Right lung (tissue), 10 donors: ENCODE measurements at places on chromosomes 4 and X. TPM values are rescaled to one million over a fixed set of nuclear protein-coding genes. Genes with fewer than 3 reads are reported as not detected.
A peak's percentile ranks its signal among the peaks of the same experiment; 100 is the strongest.

- peak; percentile 97 for DNase-seq
Measured at GRCh38 chr4:20700007-20700761, at the start of gene PACRGL. PACRGL (plus strand) TSS chr4:20700458; CDS start chr4:20704482, 4,024 bp downstream.

DNA sequence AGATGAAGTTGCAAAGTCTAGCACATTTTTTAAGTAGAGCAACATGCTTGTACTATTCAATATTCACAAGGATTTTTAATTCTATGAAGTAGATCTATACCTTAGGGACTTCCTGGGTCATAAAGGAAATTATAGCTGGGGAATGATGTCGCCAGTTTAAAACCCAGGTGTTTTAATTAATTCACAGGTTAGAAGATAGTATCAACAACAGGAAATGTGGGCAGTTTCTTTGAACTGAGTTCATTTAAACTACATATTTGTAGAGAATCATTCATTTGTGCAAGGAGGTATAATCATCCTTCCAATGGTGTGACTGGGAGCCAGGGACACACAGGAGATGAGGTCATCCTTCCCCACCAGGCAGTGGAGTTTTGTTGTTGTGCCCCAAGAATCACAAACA lies 181.3 kb upstream of the KLF3 start:
- DNase-seq = no peak

The PRKG2 gene
- polyA plus RNA-seq = 3.8 TPM

- DNase-seq = no peak
Measured at GRCh38 chr4:128722911-128723310, 86.6 kb upstream of the JADE1 start.

- DNase-seq = no peak
Measured at GRCh38 chrX:41116948-41117347, 31.7 kb downstream of the USP9X start.

DNA sequence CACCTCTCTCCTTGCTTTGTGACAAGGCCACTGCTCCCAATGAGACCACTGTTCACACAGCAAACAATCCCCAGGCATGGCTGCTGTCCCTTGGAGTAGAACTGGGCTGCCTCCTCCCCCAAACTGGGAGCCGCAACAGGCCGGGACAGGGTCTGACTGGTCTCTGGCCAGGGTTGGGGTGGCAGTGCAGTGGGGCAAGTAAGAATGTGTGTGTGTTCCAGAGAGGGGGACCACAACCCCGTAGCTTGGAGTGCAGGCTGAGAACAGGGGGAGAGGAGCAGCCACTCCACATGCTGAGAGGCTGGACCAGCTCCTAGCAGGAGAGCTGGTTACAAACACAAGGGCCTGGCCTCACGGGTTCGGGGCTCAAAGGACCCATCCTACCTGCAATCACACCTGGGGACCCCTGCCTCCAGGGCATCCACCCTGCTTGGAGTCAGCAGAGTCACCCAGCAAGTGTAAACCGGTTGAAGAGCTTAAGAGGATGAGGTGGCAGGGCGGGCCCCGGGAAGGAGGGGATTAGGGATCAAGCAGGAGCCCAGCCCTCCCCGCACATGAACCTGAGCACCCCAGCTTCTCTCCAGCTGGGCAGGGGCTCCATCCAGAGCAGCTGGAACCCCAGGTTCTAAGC lies 3.8 kb upstream of the ZNF185 start:
- DNase-seq = no peak

The F11 gene
- polyA plus RNA-seq = 1.8 TPM

GRCh38 chr4:80201252-80202151 lies 4.2 kb downstream of the PRDM8 start:
- DNase-seq = no peak

DNA sequence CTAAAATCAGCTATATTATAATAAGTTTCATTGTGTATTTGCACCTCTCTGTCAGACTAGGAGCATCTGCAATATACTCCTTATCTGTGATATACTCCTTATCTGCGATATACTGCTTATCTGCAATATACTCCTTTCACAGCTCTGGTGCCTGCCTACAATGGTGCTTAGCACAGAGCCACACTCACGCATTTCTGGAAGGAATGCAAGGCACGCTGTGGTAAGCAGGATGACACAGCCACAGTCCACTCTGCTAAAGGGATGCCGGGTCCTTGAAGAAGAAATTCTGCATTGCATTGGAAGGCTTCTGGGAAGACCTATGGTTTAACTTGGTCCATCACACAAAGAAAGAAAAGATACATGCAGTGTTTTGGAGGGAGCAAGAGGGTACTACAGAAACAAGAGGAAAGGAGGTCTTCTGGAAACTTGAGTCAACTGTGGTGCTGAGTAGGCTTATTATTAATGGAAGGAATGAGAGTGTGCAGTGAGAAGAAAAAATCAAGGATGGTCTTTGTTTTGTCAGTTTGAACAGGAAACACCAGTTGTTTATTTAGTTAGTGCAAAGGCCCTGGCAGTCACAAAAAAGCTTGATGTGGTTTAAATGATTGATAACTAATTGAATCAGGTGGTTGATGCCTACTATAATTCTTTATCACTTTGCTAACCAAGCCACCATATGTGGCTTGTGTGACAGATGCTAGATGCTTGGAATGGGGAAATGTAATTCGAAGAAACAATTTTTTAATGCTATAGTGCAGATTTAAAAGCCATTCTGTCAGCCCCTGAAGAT lies 342.3 kb downstream of the GRXCR1 start:
- DNase-seq = no peak

- DNase-seq = no peak
Measured at GRCh38 chrX:15474028-15474427, 19.1 kb downstream of the PIR start.

- peak; percentile 22 for DNase-seq
Measured at GRCh38 chr4:18847249-18847890, 825.8 kb upstream of the LCORL start.

- peak; percentile 2 for DNase-seq
Measured at GRCh38 chrX:85897362-85898126, 149.8 kb downstream of the CHM start.

DNA sequence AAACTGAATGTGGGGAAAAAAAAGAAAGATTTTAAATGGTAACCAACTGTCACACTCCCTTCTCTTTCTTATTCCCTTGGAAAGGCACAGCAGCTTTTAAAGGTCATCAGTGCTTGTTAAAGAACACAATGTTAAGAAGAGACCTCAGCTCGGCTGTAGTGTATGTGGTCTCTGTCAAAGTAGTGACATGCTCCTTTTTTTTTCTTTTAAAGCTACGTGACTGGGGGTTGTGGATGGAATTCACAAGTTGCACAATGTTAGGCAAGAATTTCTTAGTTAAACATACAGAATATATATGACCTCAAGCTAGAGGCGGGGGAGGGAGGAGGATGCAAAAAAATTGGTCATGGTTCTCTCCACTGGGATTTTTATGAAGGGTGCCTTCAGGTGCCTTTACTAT lies 45.6 kb downstream of the OCRL start:
- no peak for DNase-seq

- no peak for DNase-seq
Measured at GRCh38 chr4:96775501-96775900, 935.6 kb downstream of the PDHA2 start.

The CTPS2 gene
- polyA plus RNA-seq = 37.6 TPM

DNA sequence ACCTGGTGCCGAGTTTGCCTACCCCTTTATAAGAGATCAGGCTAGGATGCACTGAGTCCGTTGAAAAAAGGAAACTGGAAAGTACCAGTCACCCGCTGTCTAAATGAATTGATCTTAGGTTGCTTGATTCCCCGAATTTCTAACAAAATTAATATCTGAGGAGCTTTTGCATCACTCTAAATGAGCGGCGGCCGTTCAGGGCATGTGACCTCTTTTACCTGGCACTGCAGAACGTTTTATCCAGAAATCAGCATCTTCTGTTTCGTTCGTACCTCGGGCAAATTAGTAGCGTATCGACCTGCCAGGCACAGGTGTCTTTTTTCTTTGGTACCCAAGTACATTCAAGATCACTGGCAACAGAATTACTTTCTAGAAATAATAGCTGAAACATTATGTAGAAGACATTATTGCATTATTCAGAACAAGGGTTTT lies 876 bp downstream of the KLHL2 start:
- DNase-seq = no peak

DNA sequence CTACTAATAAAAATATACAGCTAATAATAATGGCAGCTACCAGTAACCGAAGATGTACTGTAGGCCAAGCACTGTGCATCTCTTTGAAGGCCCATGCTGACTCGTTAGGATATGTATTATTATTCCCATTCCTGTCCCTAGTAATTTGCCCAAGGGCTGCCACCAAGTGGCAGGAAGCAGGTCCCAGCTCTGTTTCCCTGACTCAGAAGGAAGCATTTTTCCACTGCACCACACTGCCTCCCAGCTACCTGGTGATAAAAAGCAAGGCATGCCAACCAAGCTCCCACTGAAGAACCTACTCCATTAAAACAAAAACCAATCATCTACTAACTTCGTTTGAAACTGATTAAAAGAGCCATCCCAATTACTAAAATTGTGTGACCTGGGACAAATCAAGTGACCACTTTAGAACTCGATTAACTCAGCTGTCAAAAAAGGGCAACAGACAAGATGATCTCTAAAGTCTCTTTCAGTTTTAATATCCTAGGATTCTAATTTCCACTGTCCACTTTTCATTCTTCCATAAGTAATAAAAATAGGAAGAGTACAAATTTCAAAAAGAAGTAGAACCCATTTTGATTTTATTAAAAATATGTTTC lies 24.3 kb upstream of the PGM2 start:
- DNase-seq = peak; percentile 41

GRCh38 chr4:42397635-42398170 lies 415 bp downstream of the SHISA3 start:
- no peak for DNase-seq

DNA sequence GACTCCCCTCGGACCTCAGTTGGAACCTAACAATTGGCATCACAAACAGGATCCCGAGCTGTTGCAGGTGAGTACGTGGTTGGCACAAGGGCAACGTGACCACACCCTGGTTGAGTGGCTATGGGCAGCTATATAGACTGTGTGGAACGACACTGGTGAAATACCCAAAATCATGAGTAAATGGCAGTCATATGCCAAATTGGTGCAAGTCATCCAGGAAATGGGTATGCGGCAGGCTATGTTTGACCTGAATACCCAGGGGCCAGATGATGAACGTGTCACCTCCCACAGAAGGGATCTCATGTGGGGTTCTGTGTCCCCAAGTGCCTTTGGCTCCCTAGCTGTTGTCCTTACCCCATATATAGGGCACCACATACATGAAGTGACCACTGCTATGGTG lies 53.2 kb upstream of the CCDC149 start:
- no peak for DNase-seq

DNA sequence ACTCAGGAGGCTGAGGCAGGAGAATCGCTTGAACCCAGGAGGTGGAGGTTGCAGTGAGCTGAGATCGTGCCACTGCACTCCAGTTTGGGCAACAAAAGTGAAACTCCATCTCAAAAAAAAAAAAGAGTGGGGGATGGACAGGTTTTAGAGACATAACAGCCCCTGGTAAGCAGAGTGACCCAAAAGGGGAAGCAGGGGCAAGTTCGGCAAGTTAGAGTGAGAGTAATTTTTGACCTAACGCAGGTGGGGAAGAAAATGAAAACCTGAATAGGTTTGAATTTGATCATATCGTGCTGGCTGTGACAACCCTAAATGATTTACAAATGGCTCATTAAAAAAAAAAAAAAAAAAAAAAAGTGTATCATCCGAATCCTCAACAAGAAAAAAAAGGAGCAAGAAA lies 25.7 kb upstream of the TMEM131L start:
- no peak for DNase-seq

- DNase-seq = no peak
Measured at GRCh38 chr4:64384237-64385203, 24.7 kb downstream of the TECRL start.

GRCh38 chr4:16663732-16664131 lies 234.7 kb downstream of the LDB2 start:
- peak; percentile 56 for DNase-seq

The MAGEA12 gene
- polyA plus RNA-seq = not detected

- no peak for DNase-seq
Measured at GRCh38 chrX:41118156-41118555, 32.9 kb downstream of the USP9X start.

- peak; percentile 10 for DNase-seq
Measured at GRCh38 chr4:64899563-64899962, 490.3 kb upstream of the TECRL start.

The RPA4 gene
- 0.16 TPM for polyA plus RNA-seq

GRCh38 chr4:76872556-76872955 lies 25.4 kb downstream of the SOWAHB start:
- no peak for DNase-seq

GRCh38 chr4:47032405-47033106 lies 1.2 kb downstream of the GABRB1 start:
- DNase-seq = peak; percentile 60

DNA sequence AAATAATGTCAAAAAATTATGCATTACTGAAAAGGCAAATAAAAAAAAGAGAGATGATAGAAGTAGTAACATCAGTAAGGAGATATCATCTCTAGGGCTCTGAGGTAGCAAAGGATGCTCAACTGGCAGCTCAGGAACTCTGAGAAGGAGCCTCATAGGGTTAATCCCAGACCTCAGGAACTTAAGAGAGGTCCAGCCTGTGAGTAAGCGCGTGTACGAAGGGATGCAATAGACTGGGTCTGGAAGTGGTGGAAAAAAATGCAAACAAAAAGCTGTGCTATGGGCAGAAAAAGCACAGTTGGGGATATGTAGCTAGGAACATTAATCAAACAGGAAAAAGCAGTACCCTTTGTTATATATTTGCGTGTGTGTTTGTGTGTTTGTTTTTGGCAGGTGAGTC lies 282.0 kb downstream of the GALNTL6 start:
- DNase-seq = no peak

DNA sequence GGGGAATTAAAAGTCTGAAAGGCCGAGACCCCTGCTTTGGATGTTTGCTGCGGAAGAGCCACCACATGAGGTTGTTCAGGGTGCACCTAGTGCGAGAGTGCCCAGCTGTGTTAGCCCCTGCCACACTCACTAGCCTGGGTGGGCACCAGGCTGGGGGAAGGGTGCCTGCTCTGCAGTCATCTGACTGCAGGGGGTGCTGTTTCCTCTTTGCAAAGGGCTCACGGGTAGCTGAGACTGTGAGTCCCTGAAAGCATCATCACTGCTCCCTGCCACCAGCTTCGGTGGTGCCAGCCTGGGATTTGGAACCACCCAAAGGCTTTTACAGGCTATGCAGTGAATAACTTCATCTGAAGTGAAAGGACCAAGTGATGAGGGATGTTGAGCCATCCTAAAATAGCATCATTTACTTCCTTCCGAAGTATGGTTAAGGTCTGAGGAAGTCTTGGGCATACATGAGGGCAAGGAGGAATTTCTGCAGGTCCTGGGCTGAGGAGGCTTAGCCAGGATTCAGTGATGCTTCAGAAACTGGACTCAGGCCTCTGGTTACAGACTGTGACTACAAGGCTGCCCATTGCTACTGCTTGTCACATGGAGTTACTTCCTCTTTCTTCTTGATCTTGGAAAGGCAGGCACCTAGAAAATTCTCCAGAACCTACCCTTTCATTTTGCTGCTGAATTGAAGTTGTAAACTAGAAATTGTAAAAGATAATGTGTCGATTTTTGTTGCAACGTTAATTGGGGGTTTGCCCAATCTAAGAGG lies 293.2 kb upstream of the PRPS2 start:
- DNase-seq = no peak

The NR0B1 gene
- polyA plus RNA-seq = 0.65 TPM

The SORBS2 gene
- 14.8 TPM for polyA plus RNA-seq

- no peak for DNase-seq
Measured at GRCh38 chr4:82998898-82999297, 11.7 kb downstream of the LIN54 start.
